ENCODE measurements at places on chromosomes 2 and 18.

DNA sequence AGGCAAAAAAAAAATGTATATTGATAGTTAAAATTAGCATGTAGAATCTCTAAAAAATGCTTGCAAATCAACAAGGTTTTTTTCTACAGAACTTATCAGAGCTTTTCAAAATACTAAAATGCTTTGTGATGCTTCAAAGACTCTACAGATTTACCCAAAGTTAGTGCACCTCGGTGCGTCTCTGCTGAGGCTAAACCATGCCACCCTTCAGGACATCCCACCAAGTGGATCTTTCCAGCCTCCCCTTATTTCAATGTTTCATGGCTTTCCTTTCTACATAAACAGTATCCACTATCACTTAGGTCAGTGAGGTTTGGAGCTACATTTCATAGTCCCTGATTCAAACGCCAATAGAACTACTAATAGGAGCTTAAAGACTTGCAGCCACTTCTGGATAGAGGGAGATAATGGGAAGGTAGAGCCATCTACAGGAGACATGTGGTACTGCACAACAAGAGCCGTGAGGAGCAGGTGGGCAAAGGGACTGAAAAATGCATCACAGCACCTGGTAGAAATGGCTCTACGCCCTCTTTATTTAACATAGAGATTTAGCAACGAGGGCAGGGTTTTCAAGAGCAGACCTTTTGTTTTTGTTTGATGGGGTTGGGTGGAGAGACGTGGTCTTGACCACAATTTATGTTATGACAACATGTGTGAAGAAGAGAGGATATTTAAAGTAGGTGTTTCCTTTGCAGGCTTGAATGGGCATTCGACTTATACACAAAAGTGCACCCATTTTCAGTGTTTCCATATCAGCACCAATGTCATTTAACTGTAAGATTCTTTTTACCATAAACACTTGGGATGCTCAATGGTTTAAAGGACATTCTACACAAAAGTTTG is 56.1 kb upstream of the SLC35G4 start:
- no peak for DNase-seq

DNA sequence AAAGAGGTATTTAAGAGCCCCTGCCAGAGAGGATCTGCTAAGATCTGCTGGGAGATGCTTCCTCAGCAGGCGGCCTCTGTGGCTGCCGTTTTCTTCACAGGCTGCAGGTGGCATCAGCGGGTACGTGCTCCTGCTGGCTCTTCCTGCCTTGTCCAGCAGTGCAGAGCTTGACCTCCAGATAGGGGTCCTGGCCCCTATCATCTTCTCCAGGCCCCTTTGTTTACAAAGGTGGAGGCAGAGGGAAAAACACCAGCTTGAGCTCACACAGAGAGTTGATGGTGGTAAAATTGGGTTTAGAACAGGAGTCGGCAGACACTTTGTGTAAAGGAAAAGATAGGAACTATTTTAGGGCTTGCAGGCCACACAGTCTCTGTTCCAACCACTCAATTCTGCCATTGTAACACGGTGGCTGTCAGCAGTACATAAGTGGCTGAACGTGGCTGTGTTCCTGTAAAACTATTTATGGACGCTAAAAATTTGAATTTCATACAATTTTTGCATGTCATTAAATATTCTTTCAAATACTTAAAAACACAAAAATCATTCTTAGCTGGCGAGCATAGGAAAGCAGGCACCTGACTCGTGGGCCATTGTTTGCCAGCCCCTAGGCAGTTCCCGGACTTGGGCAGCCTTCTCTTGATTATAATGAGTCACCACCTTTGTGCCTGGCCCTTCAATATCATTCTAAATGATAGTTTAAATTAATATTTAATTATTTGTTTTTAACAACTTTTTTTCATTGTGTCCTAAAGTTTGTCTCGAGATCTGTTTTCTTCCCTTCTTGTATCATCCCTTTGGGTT is 98.2 kb upstream of the B3GNT7 start:
- peak; percentile 76 for DNase-seq

DNA sequence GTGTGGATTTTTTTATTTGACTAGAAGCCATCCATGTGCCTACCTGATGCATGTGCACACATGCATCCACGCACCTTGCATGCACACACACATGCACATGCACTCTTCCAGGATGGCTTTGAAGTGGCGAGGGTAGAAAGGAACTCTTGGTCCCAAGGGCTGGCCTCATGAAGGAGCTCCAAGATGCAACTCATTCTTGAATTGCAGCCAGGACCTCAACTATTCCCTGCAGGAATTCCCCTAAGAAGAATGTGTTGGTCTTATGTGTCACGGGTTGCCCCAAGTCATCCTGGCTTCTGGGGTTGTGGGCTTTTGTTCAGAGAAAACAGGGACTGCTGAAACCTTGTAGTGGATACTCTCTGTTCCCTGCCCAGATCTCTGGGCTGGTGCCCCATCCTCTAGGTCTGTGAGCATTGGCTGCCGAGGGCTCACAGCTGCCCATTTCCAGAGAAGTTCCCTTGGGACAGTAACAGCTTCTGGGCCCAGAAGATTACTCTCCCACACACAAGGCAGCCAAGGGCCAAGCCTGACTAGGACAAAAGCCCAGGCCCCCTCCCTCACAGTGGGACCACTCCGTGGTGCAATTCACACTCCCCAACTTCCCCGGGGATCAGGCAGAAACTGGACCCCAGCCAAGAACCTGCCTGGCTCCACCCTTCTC is 137.6 kb downstream of the COPS8 start:
- DNase-seq: peak; percentile 64

GRCh38 chr18:69961718-69962117 is 14.0 kb upstream of the CD226 start:
- DNase-seq: no peak

DNA sequence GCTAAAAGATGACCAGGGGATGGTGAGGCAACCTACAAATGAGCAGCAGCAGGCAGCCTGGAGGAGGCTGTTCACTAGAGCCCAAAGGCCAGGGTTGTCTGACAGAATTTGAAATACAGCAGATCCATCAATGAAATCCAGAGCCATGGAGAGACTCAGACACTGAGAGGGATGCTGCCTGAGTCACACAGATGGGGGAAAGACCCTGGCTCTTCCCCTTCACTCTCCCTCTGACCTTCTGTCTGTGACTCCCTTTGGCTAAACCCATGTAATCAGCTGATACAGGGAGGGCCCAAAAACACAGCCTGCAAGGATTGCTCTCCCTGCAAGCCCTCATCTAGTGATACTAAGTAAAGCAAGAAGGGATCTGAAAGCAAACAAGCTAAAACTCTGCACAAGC is 166.5 kb upstream of the SPOPL start:
- DNase-seq: no peak

DNA sequence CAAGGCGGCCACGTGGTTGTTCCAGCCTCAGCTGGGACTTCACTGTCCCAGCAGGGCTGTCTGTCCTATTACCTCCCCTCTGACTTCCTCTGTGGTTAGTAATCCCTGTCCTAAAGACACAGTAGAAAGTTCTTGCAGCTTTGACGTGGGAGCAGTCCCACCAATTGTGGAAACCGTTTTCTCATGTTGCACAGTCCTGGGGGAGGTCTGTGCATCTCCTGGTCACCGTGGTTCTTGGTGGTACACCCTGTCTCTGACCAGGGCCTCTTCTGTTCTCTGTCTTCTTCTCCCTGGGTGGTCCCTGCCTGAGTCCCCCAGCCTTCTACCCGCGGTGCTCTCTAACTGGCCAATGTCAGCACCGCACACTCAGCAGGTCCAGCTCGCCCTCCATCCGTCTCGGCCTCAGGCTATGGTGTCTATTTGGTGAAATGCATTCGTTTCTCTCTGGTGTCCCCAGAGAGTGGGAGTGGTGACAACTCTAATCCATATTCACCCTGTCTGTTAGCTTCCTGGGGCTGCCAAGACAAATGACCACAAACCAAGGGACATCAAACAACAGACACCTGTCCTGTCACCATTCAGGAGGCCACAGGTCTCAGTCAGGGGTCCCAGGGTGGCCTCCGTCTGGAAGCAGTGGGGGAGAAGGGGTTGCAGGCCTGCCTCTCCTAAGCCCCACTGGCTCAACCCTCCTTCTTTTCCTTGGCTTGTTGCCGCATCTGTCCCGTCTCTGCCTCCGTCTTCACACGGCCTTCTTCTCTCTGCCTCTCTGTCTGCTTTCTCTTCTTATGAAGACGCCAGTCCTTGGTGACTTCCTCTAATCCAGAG is 99.8 kb downstream of the SH3BP4 start:
- DNase-seq: no peak

DNA sequence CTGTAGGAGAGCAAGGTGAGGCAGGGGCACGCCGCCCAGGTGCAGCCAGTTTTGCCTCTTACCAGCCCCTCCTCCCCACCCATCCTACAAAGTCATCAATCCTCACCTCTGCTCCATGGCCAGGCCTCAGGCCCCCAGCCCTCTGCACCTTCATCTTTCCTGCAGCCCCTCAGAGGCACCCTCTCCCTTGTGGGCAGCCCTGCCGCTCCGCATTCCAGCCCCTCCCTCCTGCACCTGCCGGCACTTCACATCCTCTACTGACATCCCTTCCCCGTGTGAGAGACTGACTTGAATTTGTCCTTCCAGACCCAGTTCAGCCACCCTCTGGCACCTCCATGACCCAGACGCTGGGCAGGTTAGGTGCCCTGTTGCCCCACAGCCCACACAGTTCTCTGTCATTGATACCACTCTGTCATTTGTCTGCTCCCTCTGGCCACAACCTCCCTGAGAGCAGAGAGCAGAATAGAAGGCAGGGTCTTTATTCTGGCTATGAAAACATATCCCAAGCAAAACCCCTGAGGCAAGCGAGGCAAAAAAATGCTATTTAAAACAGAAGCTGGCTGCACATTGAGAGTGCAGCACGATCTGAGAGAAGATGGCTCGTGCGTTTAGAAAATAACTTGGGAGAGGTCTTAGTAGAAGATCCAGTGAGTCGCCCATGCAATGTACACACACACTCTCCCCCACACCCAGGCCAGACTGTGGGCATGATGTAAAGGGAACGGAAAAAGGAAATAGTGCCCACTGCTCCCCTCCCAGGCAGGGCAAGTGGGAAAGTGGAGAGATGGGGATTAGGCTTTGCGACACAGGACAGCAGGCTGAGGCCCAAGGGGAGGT is 25.9 kb downstream of the SDC1 start:
- no peak for DNase-seq

GRCh38 chr18:74597034-74597661 is 522 bp upstream of the ZNF407 start:
- DNase-seq: peak; percentile 65

GRCh38 chr2:161418275-161418714 is 2.2 kb downstream of the TBR1 start:
- DNase-seq: no peak

DNA sequence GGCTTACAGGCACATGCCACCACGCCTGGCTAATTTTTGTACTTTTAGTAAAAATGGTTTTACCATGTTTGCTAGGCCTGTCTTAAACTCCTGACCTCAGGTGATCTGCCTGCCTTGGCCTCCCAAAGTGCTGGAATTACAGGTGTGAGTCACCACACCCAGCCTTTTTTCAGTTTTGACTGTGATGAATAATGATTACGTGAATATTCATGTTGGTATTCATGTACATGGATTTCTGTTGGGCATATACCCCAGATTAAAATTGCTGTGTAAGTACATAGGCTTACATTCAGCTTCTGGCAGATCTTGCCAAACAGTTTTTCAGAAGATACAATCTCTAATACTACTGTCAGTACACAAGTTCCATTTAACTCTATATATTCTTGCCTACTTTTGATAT is 20.9 kb downstream of the SLC39A10 start:
- DNase-seq: no peak

- DNase-seq: no peak
Measured at GRCh38 chr18:25982961-25983360, 107.5 kb downstream of the SS18 start.

DNA sequence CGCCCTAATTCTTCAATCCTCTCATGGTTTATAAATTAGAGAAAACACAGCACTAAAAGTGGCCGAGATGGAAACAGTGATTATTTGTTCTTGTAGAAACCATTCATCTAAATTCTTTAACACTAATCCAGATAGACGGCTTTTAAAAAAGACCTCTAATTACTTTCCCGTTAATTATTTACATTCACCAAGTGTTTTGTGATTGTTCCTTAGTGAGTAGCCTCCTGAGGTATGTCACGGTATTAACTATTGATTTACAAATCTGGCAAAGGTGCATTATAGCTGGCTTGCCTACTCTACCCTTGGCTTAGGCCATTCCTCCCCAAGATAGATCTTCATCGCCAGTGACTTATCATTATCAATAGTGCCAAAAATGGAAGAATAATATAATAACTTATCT is 436.4 kb upstream of the ST6GAL2 start:
- no peak for DNase-seq

- DNase-seq: no peak
Measured at GRCh38 chr2:225004597-225004996, 37.7 kb downstream of the DOCK10 start.

DNA sequence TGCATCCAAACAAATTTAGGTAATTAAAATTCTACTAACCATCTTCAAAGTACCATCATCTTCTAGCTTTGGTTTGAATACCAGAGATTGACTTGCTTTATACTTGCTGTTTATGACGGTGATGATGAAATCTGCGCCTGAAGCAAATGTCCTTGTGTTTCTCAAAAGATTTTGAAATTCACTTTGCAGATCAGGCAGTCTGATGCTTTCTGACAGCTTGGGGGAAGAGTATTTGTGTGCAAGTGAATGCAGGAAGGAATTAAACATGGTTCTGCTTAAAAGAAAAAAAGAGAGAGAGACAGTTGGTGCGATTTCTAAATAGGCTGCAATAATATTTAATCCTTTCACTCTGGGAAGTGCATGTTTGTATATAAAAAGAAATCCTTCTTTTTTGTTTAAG is 29.6 kb downstream of the CSRNP3 start:
- DNase-seq: no peak

DNA sequence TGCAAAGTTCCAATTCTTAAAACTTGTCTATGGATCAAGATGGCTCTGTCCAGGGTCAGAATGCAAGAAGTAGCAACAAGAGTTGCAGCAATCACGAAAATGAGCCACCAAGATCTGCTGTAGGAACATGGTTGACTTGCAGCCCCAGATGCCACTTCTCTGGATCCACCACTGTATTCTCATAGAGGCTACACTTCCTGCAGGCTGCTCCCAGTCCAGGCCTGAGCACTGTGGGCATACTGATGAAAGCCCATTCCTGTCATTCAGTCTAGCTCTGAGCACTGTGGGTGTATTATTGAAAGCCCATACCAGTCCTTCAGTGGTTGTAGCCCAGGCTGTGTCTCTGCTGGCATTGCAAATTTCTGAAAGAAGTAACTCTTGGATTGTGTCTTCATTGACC is 213.9 kb upstream of the AGAP1 start:
- no peak for DNase-seq

DNA sequence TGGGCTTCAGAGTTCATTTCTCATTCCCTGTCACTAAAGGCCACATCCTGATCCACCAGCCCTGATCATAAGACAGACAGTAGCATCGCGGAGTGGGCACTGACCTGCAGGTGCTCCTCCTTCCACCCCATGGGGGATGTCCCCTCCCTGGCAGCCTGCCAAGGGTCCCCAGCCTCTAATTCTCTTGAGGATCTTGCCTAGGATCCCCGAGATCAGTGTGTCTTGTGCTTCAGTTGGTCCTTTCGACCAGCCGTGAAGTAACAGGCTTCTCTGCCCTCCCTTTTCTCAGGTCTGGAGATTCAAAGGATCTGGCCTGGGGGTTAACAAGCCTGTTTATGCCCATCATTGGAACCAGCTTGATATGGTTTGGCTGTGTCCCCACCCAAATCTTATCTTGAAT is 74.5 kb downstream of the ALPK2 start:
- no peak for DNase-seq

- DNase-seq: no peak
Measured at GRCh38 chr2:145284551-145284950, 764.6 kb upstream of the ZEB2 start.

Data from posterior cingulate gyrus (tissue), 11 donors.